Karpas-422 (cell line): ENCODE measurements at places on chromosomes 7 and 10.

DNA sequence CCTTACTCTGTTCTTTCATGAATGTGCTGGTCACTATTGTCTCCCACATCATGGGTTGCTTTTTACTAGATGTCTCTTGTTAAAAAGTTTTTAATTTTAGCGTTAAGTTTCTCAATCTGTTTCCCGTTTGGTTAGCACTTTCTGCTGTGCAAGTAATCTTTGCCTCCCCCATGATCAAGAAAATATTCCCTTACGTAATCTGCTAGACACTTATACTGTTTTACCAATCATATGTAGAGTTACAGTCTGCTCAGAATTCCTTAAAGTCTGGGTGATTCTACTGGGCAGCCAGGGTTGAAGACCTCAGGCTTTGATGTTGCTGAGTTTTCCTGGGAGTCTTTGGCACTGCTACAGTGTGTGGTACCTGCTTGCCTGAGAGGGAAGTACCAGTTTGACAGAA is 38.2 kb upstream of the RPA3 start:
- DNase-seq, result no peak

DNA sequence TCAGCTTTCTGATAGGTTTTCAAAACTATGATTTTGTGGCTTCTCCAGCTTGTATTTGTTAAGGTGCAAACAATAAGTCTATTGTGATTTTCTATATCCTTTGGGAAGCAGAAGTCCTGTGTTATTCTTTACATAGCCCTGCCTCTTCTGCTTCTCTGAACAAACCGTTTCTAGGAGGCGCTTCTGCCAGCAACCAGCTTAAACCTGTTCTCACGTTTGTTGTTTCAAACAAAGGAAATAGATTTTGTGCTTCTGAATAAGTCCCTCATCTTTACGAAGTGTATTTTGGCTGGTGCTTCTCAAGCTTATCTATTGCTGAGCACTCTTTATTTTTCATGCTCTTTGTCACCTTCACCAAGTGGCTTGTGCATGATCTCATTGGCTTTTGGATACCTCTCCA is 61.0 kb downstream of the VTI1A start:
- no peak for DNase-seq

DNA sequence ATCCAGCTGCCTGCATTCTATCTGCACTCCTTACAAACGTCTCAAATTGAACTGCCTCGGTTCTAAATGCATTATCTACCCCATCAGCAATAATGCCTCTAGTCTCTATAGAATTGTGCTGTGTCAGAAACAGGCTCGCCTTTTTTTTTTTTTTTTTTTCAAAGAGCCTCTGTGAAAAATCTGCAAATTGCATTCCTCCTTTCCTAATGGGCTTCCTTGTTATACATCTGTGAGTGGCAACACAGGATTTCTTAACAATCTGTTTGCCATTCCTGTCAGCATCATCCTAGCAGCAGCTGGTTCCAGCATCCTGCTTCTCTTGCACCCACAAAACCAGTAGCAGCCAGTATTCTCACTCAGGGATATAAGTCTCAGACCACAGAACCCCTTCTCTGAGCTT is 413.5 kb upstream of the SEMA3D start:
- DNase-seq, result no peak

- no peak for DNase-seq
Observed at GRCh38 chr7:97732565-97733275, 834 bp downstream of the TAC1 start.

- peak; percentile 88 for DNase-seq
Observed at GRCh38 chr10:70272925-70273316, 10.9 kb downstream of the NPFFR1 start.

- no peak for DNase-seq
Observed at GRCh38 chr7:126690848-126691751, 561.6 kb downstream of the GRM8 start.

DNA sequence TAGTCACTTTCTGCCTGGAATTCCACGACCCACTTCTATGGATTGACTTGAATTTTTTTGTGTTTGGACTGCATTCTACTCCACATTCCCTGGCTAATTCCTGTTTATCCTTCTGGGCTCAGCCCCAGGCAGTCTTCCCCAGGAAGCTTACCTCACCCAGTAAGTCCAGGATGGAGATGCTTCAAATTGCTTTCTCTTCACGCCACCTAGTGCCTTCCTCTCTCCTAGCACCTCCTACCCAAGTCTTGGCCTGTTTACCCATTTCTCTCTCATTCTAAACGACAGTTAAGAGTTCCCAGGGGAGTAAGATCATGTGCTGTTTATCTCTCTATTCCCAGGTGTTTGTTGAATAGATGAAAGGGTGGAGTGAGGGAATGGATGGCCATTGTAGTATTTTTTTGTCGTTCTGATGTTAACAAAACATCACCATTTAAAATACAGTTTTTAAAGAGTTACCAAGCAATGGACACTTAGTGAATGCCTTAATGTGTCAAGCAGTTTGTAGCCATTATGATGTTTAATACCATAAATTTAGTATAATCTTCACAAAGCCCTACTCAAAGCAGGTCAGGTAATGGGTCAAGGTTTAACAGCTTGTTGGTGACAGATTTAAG is 45.5 kb upstream of the TARP start:
- peak; percentile 73 for DNase-seq

DNA sequence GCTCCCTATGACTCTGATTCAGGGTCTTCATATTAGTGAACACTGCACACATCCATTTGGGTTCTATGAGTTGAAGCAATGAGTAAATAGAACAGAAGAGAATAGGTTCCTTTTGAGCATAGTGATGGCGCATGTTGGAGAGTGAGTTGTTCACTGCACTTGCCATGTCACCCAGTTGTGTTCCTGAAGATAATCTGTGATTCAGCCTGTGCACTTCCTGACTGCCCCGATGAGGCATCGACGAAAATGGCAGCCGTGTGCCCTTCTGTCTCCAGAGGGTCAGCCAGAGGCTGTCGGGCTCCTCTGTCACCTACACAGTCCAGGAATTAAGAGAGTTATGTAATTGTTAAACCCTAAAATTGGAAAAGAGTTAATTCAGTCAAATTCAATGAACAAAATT is 94.7 kb downstream of the GALNT11 start:
- no peak for DNase-seq

- DNase-seq, result no peak
Observed at GRCh38 chr7:18570890-18571478, 75.4 kb downstream of the HDAC9 start.
